ENCODE measurements at places on chromosomes 3 and 15. TPM values are rescaled to one million over a fixed set of nuclear protein-coding genes. Genes with fewer than 3 reads are reported as not detected.

The PLD1 gene
- 16.4 TPM for total RNA-seq

- DNase-seq, result no peak
These were observed 245.7 kb upstream of the CNTN4 start for GRCh38 chr3:1852950-1853349.

DNA sequence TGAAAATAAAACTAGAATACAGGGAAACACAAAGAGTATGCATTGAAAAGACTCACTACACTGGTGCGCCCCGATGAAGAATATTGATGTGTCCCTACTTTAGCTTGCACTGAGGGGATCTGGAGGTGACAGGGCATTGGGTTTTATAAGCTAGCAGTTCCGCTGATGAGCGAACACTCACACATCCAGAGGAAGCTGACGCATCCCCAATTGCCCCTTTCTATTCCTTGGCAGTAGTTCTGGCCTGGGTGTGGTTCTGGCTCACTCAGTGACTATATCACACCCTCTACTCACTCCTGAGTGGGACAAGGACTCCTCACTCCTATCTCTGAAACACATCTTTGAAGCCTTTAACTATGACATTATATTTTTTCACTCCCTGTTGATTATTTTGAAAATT is 71.0 kb downstream of the B3GNT5 start:
- DNase-seq, result no peak

The FMN1 gene
- 4.8 TPM for total RNA-seq

DNA sequence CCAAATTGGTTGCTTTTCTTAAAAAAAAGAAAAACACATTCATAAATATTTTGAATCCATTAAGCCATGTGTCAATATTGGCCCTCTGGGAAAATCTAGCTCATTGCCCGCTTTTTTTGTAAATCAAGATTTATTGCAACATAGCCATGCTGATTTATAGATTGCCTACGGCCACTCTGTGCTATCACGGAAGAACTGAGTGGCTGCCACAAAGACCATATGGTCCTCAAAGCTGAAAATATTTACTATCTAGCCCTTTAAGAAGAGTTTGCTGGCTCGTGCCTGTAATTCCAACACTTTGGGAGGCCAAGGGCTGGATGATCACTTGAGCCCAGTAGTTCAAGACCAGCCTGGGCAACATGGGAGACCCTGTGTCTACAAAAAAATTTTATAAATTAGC is 45.9 kb downstream of the IL5RA start:
- no peak for DNase-seq

DNA sequence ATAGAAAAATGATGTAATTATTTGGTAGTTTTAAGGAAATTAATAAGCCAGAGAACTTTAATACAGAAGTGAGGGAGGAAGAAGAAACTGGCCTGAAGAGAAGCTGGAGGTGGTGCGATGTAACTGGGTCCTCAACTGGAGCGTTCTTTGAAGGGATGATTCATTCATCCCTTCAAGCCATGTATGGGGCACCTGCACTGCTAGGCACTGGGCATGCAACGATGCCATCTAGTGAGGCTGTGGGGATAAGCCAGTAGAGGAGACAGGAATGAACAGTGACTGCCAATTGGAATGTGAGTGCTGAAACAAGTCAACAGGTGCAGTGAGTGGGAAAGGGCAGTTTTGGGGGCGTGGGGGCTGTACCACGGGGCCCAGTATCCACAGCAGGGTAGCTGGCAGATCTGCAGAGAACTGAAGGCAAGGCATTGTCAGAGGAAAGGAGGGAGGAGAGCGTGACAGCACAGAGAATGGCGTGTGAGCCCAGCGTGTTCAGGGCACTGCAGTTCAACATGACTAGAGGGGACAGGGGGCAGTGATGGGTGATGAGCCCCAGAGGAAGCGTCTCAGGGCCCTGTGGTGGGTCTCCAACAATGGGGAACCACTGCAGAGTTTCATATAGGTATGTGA is 3.8 kb upstream of the KIF23 start:
- DNase-seq, result no peak

GRCh38 chr3:183313764-183314163 is 60.7 kb downstream of the B3GNT5 start:
- DNase-seq, result no peak

The NTRK3 gene
- total RNA-seq, result not detected

The PLA2G4D gene
- total RNA-seq, result not detected

- DNase-seq, result no peak
These were observed 148.4 kb downstream of the CHST2 start for GRCh38 chr3:143267989-143268388.

GRCh38 chr15:40029979-40030893 is 8.7 kb downstream of the SRP14 start:
- DNase-seq, result no peak

- DNase-seq, result no peak
These were observed 10.7 kb downstream of the KNSTRN start for GRCh38 chr15:40392986-40393948.

DNA sequence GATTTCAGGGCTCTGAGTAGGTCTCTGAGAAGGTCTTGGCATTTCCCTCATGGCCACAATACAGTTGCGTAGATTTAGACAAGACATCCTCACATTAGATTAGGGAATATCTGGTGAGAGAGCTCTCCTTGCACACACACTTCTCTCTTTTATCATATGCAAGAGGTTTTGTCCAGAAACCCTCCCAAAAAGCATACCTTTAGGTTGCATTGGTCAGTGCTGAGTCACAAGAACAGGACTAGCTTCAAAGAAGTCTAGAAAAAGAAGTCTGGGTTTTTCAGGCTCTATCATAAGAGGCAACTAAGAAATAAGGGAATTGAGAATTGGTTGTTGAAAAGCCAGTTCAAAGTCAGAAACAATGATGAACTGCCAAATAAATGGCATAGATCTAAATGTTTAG is 40.1 kb upstream of the MITF start:
- no peak for DNase-seq

DNA sequence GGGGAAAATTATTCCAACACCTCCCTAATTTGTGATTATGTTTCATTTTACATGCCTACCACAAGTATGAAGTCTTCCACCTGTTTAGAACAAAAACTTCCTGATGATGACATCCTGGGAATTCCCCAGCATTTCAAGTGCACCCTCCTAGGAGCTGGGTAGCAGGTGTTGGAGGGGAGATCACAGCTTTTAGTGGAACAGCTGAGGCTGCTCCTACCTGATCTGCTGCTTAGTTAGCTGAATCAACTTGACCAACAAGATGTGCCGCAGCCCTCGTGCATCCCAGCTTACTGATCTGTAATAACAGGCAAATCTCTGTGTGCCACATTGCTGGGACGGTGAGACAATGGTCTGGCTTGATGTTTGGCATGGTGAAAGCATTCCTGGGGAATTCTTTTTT is 29.7 kb downstream of the TRAK1 start:
- DNase-seq, result no peak

The MCCC1 gene
- total RNA-seq, result 23.3 TPM

The CSK gene
- 39.9 TPM for total RNA-seq

The NANOGP8 gene
- not detected for total RNA-seq

DNA sequence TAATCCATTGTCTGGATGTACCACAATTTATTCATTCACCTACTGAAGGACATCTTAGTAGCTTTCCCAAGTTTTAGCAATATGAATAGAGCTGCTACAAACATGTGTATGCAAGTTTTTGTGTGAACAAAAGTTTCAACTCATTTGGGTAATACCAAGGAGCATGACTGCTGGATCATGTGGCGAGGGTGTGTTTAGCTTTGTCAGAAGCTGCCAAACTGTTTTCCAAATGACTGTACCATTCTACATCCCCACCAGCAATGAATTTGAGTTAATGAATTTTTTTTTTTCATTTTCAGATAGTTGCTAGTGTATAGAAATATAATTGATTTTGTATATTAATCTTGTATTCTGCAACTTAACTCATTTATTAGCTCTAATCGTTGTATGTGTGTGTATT is 20.0 kb upstream of the ELP6 start:
- no peak for DNase-seq

The OXTR gene
- total RNA-seq, result 48.8 TPM

The PLA1A gene
- 0.82 TPM for total RNA-seq

GRCh38 chr15:99944131-99944530 is 210.9 kb upstream of the LYSMD4 start:
- DNase-seq, result no peak

- no peak for DNase-seq
These were observed 609.1 kb upstream of the BCHE start for GRCh38 chr3:166446291-166446690.

The ITIH1 gene
- total RNA-seq, result not detected

- no peak for DNase-seq
These were observed 30.2 kb downstream of the TTBK2 start for GRCh38 chr15:42890161-42890913.

DNA sequence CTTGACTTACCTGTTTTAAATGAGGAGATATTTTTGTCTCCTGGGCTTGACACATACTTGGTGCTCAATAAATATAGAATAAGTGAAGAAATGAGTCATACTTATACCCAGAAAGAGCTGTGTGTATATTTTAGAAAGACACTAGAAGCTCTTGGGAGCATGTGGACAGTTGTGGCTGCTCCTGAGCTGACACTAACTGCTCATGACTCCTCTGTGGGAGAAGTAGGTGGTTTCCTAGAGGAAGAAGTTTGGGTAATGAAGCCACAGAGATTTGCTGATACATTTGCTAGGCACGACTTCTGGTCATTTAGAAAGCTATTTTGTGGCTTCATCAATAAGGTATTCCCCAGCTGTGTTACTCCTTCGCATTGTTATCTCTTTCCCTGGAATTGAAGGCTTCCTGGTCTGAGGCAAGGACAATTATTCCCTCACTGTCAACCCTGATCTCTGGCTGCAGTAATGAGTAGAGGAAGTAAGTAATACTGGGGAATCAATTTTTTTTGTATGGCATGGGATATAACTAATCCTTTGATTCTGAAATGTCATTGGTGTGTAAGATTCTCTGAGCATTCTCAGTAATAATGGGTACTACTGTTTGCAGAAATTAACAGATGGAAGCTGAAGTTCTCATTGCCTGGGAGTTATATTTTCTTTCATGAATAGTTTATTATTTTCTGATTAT is 79.6 kb upstream of the DCBLD2 start:
- no peak for DNase-seq

GRCh38 chr15:95669146-95669922 is 661.2 kb upstream of the NR2F2 start:
- no peak for DNase-seq

Data from chondrocyte (in vitro differentiated cells).